ENCODE measurements at places on chromosomes 1 and 21.

- DNase-seq = no peak
Measured at GRCh38 chr1:215146240-215146975, 63.9 kb downstream of the KCNK2 start.

- no peak for DNase-seq
Measured at GRCh38 chr1:156422602-156423091, 53.6 kb downstream of the RHBG start.

- DNase-seq = no peak
Measured at GRCh38 chr1:69946935-69947334, 258.4 kb downstream of the LRRC40 start.

GRCh38 chr1:184388319-184388889 is 1.6 kb downstream of the C1orf21 start:
- DNase-seq = no peak

DNA sequence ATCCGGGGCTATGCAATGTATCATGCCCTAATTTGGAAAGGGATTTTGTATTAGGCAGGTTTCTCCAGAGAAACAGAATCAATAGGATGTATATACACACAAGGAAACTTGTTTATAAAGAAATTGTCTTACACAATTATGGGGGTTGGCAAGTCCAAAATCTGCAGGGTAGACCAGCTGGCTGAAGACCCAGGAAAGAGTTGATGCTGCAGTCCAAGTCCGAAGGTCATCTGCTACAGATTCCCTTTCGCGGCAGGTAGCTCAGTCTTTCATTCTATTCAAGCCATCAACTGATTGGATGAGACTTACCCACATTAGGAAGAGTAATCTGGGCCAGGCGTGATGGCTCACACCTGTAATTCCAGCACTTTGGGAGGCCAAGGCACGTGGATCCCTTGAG is 54.6 kb upstream of the CXADR start:
- no peak for DNase-seq

DNA sequence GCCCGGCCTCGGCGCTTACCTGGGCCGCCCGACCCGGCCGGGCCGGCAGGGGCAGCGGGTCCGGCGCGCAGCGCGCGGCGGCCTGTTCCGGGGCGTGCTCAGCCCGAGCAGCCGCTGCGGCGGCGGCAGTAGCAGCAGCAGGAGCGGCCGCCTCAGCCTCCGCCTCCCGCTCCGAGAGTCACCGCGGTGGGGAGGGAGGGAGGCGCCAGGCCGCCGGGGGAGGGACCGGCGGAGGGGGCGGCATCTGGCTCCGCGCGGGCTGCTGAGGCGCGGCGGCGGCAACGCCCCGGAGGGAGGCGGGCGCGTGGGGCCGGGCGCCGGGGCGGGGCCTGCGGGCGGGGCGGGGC is at the start of gene CTNNBIP1:
Gene CTNNBIP1, minus strand, starts transcription at position 194 of the 347 bp plus-strand sequence. CDS start 38,205 bp downstream, outside the sequence.
- DNase-seq = no peak

DNA sequence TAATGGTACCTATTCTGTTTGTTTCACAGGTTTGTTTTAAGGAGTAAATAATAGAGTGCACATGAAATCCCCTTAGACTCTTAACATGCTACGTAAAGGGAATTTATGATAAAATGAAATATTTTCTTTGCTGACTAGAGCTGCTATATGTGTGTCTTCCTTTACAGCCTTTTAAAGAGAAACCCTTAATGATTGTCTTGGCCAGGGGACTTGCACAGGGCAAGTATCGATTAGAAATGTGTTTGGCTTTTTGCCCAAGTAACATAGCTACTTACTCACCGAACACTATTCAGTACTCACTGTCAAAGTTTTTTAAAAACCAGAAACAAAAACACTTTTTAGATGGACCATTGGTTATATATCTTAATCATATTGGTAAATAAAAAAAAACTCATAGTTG is 71.3 kb upstream of the KIAA1614 start:
- no peak for DNase-seq

- DNase-seq = no peak
Measured at GRCh38 chr1:212916481-212917133, 33.7 kb upstream of the VASH2 start.

GRCh38 chr1:27489501-27489972 is 430 bp downstream of the WASF2 start:
- DNase-seq = no peak

- DNase-seq = no peak
Measured at GRCh38 chr1:226558036-226558650, 9.6 kb downstream of the STUM start.

DNA sequence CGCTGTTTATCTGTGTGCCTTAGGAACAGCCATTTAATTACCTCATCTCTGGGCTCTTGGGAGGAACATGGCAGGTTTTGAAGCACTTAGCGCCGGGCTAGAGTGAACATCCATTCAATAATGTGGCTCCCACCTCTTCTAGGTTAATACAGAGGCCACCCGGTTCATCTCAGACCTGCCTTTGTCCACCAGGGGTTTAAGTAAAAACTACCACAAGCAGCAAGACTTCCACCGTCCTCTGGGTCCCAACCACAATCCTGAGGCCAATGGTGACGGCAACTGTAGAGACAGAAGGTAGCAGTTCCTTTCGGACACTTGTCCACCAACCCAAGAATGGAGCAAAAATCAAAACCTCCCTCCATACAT is 924 bp upstream of the DDOST start:
- no peak for DNase-seq

GRCh38 chr1:224509907-224510306 is 75.3 kb upstream of the WDR26 start:
- no peak for DNase-seq

DNA sequence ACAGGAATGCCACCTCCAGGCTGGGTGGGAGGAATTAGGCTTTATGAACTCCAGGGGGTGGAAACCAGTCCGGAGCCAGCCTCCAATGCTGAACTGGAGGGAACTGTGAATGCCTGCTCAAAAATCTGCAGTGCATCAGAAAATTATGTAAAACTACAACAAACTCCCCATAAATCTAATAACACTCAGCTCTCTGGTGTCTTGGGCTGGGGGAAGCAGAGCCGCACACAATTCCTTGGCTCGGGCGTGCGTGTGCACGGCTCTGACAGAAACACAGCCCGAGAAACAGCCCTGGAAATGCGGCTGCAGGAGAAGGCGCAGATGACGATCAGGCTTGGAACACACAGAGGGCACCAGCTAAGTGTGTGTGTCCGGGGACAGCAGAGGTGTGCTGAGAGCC is 127.6 kb upstream of the VAMP3 start:
- DNase-seq = no peak

DNA sequence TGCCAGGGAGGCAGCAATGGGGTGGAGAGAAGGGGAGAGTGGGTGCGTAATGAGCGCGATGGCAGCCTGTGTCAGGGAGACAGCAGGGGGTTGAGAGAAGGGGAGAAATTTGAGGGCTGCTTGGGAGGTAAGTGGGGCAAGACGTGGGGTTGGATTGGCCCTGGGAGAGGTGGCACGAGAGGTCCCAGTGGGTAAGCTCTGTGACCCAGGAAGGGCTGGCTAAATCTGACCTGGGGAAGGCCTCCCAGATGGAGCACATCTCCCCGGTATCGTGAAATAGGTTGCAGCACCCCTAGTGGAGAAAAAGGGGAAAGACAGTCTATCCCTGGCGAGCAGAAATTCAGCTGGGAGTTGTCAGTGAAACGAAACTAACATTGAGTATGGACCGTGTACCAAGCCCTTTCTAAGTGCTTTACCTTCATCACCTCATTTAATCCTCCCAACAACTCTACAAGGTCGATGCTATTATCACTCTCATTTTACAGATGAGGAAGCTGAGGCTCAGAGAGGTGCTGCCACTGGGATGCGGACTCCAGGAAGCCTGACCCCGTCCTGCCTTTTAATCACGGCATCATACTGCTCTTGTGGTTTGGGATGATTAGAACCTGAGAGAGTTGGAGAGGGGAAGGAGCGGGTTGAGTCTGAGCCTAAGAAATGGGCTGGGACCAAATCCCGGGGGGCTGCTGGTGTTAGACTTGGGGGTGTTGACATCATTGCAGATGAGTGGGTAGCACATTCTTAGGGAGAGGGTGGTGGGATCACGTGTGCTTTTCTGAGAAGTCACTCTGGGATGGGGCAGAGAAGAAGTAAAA is 56.6 kb upstream of the RPL11 start:
- DNase-seq = no peak

- DNase-seq = no peak
Measured at GRCh38 chr1:67148516-67149178, 13.9 kb upstream of the C1orf141 start.

GRCh38 chr1:68961143-68961542 is 464.3 kb upstream of the DEPDC1 start:
- no peak for DNase-seq

DNA sequence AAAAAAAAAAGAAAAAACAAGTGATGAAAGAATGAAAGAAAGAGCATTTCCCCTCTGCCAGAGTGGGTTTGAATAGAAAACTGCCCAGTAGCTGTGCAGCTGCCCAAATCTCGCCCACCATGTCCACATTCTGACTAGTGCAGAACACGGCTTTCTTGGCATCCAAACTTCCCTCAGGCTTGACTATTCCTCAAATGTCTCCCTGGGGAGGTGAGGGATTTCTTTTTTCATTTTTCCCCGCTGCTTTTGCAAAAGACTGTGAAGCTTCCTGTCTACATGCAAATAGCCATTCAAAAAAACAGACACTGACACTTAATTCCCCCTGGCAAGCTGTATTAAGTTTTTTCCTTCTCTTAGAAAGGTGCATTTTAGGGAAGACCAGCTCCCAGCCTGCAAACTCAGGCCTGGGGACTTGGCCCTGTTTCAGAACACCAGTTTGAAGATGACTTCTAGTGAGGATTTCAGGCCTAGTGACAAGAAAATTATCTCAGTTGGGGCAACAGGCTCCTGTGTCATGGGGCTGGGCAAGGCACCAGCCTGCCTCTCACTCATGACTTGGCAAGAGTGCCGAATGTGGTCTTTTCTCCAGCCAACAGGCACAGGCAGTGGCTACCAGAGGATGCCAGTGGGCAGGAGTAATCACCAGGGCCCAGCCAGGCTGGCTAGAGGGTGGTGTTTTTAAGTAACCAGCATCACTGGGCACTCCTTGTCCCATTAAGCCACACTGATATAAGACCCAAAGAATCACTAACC is 178.1 kb upstream of the NFIA start:
- no peak for DNase-seq

GRCh38 chr1:243731301-243731891 is 118.6 kb downstream of the AKT3 start:
- DNase-seq = no peak

- DNase-seq = no peak
Measured at GRCh38 chr1:244897476-244898254, 33.3 kb upstream of the HNRNPU start.

DNA sequence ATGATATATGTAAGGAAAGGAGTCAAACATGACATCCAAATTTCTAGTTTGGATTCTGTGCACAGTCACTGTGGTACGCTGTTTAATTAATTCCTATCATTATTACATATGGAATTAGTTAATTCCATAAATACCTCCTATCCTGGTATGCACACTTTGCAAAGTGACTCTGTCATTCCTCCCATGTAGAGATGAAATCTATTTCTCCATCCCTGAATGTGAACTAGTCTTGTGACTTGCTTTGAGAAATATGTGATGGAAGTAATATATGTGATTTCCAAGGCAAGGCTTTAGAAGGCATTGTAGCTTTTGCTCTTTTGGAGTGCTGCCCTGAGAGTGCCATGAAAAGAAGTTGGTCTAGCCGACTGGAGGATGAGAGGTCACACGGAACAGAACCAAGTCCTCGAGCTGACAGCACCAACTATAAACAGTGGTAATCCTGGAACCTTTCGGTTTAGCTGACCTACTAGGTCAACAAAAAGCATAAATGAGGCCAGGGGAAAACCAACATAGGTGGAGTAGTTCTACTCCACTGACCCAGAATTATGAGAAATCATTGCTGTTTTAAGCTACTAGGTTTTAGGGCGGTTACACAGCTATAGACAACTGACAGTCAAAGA is 1.5 kb downstream of the SELENOF start:
- no peak for DNase-seq

Data from stimulated activated CD4-positive, alpha-beta T cell treated with anti-CD3 and anti-CD28 coated beads, Interleukin-4, amount 100 ng/mL, for 48 hours (primary cell).